Suppressor macrophage treated with lipopolysaccharide for 4 hours (primary cell): ENCODE measurements at places on chromosomes 16 and 17.
A peak's percentile ranks its signal among the peaks of the same experiment; 100 is the strongest.

DNA sequence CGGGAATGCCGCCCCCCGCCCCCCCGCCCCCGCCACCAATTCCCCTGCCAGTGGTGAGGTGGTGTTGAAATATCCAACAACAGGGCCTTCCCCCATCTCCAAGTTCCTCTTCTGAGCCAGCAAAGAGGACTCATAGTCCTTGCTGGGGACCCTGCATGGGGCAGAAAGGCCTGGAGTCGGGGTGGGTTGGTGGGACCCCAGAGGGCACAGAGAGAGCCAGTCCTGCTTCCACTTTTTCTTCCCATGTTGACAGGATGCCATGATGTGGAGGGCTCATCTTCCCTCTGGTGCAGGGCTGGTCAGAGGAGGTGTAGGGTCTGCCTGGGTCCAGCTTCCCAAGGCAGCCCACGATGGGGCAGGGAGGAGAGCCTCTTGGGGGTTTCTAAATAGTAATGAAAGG, 49.0 kb upstream of the PIK3R6 start:
- peak; percentile 79 for DNase-seq

GRCh38 chr17:80277751-80278671, 17.4 kb downstream of the RNF213 start:
- DNase-seq: no peak

DNA sequence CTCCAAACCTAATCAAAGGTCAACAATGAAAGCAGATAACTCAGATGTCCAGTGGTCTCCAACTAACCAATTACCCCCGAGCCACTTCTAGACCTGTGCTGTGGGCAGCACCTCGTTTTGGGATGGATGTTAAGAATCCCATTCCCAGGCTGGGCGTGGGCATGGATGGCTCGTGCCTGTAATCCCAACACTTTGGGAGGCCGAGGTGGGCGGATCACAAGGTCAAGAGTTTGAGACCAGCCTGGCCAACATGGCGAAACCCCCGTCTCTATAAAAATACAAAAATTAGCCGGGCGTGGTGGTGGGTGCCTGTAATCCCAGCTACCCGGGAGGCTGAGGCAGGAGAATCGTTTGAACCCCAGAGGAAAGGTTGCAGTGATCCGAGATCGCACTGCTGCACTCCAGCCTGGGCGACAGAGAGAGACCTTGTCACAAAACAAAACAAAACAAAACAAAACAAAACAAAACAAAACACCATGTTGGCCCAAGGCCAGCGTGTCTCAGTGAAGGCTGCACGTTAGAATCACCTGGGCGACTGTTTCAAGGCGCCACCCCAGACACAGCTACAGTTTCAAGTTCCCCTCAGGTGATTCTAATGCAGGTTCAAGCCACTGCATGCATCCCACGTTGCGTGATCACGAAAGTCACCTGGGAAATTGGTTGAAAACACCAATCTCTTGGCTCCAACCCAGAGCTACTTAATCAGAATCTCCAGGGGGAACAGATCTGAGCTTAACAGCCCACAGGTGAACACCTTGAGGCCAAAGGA, 21.3 kb downstream of the COX4I1 start:
- no peak for DNase-seq

- DNase-seq: no peak
Observed at GRCh38 chr17:35627417-35627816, 40.3 kb downstream of the AP2B1 start.

DNA sequence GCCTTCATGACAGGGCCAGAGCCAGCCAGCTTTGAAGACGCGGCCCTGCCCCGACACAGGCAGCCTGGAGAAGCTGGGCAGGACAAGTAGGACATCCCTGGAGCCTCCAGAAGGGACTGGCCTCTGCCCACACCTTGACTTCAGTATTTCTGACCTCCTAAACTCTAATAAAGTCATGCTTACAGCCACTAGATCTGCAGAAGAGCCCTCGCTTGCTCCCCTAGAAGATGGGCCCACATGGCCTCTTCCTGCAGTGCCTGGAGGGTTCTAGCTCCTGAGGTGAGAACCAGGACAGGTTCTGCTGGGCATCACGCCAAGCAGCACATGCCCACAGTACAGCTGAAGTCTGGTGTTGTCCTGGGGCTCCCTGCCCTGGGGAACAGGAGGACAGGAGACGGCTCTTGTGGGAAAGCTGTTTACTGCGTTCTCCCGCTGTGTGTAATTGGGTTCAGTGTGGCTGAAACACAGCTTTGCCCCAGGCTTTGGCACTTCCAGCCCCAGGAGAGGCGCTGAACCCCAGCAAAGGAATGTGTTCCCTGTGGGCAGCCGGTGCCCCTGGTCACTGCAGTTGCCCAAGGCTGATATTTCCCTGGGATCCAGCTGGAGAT, 2.6 kb downstream of the APRT start:
- DNase-seq: no peak

GRCh38 chr16:5642011-5642410, 544.4 kb upstream of the EEF2KMT start:
- DNase-seq: no peak

DNA sequence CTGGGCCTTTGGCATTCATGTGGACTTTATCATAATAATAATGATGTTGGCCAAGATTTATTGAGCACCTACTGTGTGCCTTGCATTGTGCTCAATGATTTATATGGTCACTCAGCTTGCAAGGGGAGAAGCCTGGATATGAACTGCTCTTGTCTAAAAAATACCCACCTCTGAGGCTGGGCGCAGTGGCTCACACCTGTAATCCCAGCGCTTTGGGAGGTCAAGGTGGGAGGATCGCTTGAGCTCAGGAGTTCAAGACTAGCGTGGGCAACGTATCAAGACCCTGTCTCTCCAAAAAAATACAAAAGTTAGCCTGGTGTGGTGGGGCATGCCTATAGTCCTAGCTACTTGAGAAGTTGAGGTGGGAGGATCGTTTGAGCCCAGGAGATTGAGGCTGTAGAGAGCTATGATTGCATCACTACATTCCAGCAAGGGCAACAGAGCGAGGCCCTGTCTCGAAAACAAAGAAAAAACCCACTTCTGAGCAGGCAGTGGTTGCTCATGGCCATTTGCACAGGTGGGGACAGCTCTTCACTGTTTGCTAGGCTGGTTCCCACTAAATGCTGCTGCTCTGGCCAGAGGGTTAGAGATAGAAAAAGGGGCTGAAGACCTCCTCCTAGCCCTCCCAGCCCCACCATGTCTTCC, 4.3 kb upstream of the ADGRG1 start:
- no peak for DNase-seq

DNA sequence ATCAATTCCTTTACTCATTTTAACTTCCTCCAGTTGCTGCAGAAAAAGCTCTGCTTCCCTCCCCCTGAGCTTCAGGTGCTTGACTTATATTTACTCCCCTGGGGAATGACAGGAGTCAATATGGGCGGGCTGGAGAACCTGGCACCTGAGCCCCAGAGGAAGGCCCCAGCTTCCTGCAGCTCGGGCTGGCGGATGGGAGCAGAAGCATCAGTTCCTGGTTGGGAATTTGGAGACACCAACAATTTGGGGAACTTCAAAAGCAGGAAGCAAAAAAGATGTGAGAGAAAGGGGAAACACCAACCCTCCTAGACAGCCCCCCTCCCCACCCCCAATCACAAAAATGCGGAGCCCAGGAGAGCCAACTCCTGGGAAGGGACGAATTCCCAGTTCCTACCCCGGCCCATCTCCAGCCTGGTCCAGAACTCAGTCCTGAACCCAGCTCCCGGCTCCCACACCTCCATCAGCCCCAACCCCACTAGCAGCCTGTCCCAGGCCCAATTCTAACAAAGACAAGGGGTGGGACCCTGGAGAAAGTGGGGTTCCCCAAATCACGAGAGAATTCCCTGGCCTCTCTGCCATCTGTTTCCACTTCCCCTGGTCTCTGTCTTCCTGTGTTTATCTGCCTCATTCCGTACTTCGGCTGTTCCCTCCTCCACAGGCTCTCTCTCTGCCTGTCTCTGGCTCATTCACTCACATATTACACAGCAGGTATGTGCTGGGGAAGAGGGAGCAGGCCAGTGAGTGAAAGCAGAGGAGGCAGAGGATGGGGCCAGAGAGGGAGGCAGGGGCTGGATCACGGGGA, 16.2 kb upstream of the ASGR2 start:
- peak; percentile 55 for DNase-seq

DNA sequence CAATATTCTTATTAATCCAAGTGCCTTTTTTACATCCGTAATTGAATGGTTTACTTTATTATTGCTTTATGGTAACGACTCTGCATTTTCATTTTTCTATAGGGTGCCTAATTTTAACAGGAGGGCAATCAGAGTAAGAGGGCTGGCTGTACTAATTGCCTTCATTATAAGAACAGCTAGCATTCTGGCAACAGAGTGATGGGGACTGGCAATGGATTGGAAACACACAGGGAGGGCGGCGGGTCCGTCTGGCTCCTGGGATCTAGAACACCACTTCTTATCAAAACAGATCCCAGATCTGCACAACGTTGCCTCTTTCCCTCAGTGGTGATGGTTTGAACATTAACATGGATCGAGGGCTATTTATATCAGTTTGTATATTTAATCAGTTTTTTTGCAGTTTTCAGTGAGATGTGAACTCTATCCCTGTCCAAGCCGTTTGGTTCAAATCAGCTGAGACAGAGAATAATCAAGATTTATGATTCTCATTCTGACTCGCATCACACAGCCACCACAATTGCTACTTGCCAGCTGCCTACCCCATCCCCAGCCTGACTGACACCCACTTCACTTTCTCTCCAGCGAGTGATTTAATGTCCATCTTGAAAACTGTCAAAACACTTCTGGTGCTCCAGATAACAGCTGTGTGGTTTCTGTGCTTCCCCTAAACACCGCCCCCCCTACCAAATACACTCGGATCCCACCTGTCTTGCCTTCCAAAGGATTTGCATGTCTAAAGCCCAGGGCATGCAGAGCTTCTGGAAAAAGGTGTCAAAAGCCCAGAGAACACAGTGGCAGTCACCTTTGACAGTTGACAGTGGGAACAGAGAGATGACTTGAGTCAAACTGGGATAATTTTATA, 327.9 kb downstream of the HS3ST4 start:
- DNase-seq: no peak
